ENCODE measurements at places on chromosomes 13 and 19.

- peak; percentile 3 for DNase-seq
Observed at GRCh38 chr13:62113179-62113578, 697.5 kb upstream of the PCDH20 start.

GRCh38 chr13:21871919-21872318 lies 201.0 kb downstream of the FGF9 start:
- no peak for DNase-seq

GRCh38 chr13:82202398-82202797 lies 1679.9 kb downstream of the SLITRK1 start:
- DNase-seq = no peak

DNA sequence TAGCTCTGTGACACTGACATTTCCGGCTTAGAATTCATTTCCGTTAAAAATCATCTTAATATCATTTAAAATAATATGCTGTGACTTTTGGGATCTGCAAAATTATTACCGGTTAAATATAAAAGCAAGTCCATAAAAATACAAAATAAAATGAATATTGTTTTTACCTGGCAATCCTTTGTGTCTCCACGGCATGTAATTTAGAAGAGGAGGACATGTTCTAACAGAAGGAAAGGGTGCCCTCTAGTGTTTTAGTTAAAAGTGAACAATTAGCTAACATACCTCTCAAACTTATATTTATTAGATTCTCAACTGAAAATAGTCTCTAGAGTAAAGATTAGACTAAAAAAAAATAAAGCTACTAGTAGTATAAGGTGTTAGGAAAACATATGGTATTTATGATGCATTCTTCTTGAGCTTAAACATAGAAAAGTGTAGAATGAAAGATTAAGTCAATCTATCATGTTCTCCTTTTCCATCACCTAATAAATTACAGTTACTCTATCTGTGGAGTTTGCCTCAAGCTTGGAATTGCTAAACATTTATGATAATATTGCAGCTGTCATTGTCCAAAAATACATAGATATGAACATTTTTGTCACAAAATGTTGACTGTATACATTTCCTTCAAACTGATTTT lies 676.7 kb upstream of the SPRY2 start:
- DNase-seq = peak; percentile 49

- no peak for DNase-seq
Observed at GRCh38 chr13:95920485-95920884, 132.7 kb downstream of the UGGT2 start.

Data from fibroblast of skin of back (primary cell).